ENCODE measurements at places on chromosomes 7 and 10. TPM values are rescaled to one million over a fixed set of nuclear protein-coding genes. Genes with fewer than 3 reads are reported as not detected.
A peak's percentile ranks its signal among the peaks of the same experiment; 100 is the strongest.

DNA sequence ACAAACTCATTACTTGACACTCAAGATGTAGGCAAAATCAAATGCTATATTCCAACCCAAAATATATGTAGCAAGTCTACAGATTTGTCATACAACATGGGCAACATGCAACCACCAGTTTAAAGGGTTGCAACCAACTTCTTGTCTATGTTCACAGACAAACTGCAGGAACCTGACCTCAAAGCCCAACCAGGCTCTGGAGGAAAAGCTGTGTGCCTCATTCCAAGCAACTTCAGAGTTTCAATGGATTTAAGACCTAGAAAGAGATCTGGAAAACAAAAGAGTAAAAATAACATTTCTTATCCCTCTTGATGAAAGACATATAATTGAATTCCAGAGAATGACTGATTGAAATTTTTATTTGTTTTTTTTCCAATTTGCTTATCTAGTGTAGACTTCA lies 300.5 kb upstream of the ETV1 start:
- DNase-seq = no peak

GRCh38 chr7:130912082-130912861 lies 178.3 kb upstream of the KLF14 start:
- no peak for DNase-seq

DNA sequence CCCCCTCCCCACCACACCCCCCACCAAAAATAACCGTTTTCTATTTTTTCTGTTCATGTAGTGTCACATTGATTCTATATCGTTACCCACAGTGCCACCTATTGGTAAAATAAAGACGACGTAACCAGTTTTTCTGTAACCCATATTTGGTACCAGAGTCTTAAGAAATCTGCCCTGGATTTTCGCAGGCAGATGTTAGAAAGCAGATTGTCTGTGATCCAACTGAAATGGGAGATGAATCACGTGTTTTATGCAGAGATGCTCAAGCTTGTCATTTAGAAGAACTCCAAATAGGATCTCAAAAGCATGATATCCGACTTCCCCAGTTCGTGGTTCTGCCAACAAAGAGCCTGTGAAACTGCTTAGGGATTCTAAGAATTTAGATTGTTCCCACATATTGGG lies 261.1 kb upstream of the CSTF2T start:
- peak; percentile 35 for DNase-seq

DNA sequence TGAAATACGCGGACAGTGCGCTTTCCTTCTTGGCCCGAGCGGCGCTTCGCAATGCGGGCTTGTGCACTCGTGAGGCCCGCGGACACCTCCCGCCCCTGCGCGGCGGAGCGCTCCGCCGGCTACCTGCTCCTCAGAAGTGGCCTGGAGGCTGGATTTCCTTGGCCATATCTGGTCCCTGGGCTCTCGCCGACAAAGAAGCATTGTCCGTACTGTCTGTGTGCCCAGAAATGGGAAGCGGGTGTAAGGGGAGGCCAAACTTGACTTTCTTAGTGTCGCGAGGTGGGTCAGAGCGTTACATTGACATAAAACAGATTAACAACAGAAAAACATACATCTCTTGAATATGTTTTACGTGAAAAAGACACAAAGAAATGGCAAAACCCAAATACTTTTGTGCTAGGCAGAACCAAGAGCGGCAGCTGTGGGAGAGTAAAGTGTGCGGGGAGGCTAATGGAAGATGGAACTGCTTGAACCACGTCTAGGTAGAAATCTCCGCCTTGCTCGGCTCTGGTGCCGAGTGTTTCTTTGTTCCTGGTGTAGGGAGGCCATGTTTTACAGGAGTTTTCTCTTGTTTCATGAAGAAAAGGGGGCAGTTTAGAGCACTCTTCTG lies 1.4 kb downstream of the LANCL2 start:
- DNase-seq = no peak

- no peak for DNase-seq
Measured at GRCh38 chr10:3692387-3692999, 92.5 kb downstream of the KLF6 start.

GRCh38 chr10:77139252-77140160 lies 498.1 kb downstream of the KCNMA1 start:
- no peak for DNase-seq

DNA sequence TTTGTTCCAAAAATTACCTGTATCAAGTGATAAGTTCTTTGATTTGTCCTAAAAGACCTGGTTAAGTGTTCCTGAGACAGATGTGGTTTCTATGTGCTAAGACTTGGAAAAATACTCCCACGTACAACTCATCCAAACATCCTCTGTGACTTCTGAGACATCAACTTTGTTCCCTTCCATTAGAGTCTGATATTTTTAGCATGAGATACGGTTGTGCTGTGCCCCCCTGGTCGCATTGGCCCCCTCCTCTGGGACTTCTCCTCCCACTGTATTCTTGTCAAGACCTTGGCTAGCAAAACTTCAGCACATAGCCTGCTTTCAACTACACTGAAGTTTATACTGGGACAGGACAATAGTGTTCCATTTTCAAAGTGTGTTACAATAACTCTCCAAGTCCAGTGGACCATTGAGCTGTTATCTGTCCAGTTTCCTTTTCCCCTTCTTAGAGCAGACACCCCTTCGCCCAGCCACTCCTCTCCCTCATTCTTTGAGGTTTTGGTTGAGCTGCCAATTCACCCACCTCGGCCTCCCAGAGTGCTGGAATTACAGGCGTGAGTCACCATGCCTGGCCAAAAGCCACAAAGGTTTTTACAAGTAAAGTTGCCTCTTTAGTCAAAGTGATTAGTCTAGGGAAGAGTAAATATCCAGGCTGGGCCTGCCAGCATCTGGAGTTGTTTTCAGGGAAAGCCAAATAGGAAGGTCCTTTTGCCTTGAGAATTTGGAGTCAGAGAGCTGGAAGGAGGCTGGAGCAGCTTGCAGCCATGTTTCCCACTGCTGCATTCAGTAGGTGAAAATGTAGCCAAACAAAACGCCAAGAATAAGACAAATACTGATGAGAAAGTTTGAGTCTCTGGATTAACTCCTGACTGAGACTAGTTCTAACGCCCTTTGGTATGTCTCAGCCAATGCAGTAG lies 17.8 kb upstream of the PDLIM1 start:
- DNase-seq = peak; percentile 89

DNA sequence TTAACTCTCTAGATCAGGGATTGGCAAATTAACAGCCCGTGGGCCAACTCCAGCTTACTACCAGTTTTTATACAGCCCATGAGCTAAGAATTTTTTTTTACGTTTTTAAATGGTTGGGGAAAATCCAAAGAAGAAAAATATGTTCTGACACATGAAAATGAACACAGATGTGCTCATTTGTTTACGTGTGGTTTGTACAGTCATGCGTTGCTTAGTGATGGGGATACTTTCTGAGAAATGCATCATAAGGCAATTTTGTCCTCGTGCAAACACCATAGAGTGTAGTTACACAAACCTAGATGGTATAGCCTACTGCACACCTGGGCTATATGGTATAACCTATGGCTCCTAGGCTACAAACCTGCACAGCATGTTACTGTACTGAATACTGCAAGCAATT lies 8.3 kb upstream of the SMKR1 start:
- peak; percentile 74 for DNase-seq

DNA sequence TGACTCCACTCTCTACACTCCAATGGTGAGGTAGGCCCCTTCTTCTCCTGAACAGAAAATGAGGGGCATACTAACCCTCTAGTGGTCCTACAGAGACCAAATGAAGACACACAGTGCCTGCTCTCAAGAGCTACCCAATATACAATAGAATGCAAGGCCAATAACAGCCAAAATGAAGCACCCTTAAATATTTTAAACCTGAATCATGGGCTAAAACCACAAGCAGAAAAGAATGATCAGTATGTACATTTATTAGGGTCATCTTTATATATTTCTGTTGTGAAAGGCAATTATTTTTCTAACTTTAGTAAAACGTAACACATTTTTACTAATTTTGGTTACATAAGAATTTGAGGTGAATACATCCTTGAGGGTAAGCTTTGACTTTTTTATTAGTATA lies 49.9 kb upstream of the COL1A2 start:
- peak; percentile 63 for DNase-seq

DNA sequence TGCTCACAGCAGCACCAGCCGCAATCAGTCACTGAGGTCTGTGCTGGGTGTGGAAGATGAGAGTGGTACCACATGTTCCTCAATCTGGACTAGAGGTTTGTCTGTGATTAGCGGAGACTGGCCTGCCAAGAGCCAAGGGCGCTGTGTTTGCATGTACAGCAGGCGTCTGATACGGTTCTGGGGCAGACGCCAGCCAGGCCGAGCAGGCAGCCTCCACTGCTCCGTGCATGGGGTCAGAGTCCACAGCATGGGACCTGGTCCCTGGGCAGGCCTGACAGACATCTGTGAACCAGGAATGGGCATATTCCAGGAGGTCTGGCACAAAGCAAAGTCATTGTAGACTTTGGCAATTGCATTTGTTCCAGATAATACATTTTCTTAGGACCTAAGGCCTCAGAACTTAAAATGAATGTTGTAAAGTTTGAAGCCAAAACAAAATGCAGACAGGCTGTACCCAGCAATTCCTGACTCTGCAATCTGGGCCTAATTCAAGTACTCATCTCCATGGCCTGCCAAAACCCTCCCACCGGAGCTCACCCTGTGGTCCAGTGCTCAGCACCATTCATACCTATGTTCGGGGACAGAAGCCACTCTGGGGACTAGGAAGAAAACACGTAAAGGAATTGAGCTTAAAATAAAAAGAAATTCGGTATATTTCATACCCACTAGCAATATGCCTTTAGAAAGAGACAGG lies 50.0 kb upstream of the FAM20C start:
- no peak for DNase-seq

GRCh38 chr7:47347346-47347745 lies 234.6 kb downstream of the TNS3 start:
- no peak for DNase-seq

GRCh38 chr10:110426294-110427181 lies 71.2 kb upstream of the DUSP5 start:
- no peak for DNase-seq

DNA sequence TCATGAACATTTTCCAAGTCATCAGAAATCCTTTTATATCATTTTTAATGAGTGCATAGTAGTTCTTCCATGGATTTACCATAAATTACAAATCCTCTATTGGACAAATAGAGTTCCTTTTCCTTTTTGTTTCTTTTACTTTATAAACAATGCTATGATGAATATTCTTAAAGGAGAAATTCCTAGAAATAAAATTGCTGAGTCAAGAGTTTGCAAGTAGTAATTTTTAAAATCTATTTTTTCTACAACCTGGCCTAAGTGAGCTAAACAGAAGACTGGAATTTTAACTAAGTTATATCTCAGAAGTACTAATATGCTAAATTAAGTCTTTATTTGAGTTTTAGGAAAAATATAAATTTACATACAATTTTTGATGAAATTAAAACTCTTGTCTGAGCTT lies 38.8 kb downstream of the PLEKHA1 start:
- DNase-seq = no peak

- peak; percentile 75 for DNase-seq
Measured at GRCh38 chr10:31912289-31912688, 16.3 kb downstream of the ARHGAP12 start.

GRCh38 chr10:124259139-124259825 lies 159.4 kb downstream of the OAT start:
- no peak for DNase-seq

DNA sequence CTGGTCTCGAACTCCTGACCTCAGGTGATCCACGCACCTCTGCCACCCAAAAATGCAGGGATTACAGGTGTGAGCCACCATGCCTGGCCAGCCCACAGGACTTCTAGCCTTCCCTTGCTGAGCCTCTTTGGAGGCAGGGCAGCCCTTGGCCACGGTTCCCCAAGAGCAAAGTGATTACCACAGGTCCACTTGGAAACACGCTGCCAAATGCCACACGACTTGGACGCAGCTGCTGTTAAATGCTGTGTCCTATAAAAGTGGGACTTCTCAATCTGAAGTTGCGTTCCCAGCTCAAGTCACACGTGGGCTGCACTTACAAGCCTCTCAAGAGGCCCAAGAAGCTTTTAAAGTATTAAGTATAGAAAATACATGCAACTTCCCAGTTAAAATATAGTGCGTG lies 30.1 kb downstream of the CTBP2 start:
- no peak for DNase-seq

DNA sequence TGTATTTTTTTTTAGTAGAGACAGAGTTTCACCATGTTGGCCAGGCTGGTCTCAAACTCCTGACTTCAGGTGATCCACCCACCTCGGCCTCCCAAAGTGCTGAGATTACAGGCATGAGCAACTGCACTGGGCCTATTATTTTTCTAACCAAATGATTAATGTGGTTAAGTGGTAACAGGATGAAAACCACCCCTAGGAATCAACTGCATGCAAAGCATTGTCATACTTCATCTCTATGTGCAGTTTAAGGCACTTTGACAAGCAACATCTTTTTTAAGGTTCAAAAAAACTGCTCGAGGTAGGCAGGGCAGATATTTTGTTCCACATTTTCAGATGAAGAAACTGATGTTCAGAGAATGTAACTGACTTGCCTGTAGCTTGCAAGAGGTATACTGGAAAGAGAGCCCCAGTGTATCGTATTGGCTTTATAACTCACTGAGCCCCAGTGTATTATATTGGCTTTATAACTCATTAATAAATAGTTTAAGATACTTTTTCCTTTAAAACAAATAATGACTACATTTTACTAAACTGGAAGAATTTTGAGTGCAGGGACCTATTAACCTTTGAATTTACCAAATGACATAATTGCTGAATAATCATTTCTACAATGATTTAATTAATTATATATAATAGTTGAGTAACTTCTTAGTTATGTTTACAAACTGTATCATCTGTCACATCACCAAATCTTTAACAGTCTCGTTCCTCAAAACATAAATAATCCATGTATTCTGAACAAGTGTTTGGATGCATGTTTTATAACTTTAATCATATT lies 38.1 kb downstream of the RTKN2 start:
- DNase-seq = no peak

- no peak for DNase-seq
Measured at GRCh38 chr10:5833814-5834213, 20.6 kb upstream of the GDI2 start.

DNA sequence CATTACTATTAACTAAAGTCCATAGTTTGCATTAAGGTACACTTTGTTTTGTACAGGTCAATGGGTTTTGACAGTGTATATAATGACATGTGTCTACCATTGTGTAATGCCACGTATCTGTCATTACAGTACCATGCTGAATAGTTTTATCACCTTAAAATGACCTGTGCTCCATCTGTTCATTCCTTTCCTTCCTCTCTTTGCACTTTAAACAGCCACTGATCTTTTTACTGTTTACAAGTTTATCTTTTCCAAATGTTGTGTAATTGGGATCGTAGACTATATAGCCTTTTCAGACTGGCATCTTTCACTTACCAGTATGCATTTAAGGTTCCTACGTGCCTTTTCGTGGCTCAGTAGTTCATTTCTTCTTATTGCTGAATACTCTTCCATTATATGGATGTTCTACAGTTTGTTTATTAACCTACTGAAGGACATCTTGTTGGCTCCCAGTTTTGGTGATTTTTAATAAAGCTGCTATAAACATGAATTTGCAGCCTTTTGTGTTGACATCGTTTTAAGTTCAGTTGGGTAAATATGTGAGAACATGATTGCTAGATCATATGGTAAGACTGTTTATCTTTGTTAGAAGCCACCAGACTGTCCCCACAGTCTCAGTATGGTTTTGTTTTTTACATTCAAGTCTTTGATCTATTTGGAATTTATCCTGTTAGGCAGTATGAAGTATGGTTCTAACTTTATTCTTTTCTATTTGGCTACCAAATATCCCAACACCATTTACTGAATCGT lies 24.7 kb downstream of the STAM start:
- DNase-seq = no peak

SUPV3L1 gene
- total RNA-seq = 35.6 TPM

CALCR gene
- total RNA-seq = not detected

SMKR1 gene
- 0.48 TPM for total RNA-seq

AKR1C8 gene
- not detected for total RNA-seq

MICU1 gene
- 29.4 TPM for total RNA-seq

MAT1A gene
- total RNA-seq = not detected

STOX1 gene
- total RNA-seq = 0.17 TPM

LDB3 gene
- total RNA-seq = not detected

SPDYE1 gene
- total RNA-seq = not detected

All from foreskin keratinocyte (primary cell).